HFFc6 (cell line): ENCODE measurements at places on chromosomes 6 and 20.

GRCh38 chr20:61125546-61126180 lies 126.4 kb upstream of the CDH4 start:
- H3K27ac ChIP-seq, result no peak overlapping the region
- no peak for DNase-seq
- H3K36me3 ChIP-seq, result peaks cover 4% of the 10 kb centered on the region; the same call in 1 of the 2 replicates
- peaks cover 28% of the 10 kb centered on the region for H3K4me1 ChIP-seq

GRCh38 chr6:49790341-49790740 lies 3.3 kb upstream of the PGK2 start:
- H3K36me3 ChIP-seq, result no peaks in the 10 kb centered on the region
- H3K4me1 ChIP-seq, result no peaks in the 10 kb centered on the region
- H3K27ac ChIP-seq, result no peak overlapping the region
- H3K27me3 ChIP-seq, result no peaks in the 10 kb centered on the region
- no peak for DNase-seq

DNA sequence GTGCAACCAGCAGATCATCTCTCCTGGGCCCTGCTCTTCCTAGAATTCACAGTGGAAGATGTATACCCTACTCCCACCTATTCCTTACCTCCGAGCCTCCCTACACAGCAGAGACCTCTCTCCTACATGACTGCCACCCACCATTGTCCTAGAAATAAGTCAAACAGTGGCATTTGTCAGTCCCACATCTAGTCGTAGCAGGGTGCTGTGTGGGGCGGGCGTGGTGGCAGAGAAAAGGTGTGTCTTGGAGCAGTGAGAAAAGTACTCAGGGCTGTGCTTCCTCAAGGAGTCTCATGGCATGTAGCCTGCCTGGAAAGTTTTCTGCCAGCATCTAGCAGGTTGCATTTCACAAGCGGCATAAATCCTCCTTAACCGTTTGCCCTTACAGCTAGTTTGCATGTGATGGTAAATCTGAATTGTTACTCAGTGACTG lies 59.4 kb upstream of the PTGIS start:
- no peak overlapping the region for H3K27ac ChIP-seq
- no peak overlapping the region for H3K4me3 ChIP-seq
- DNase-seq, result no peak
- H3K36me3 ChIP-seq, result peaks cover 7% of the 10 kb centered on the region
- H3K4me1 ChIP-seq, result peaks cover 5% of the 10 kb centered on the region; the same call in 1 of the 2 replicates
- H3K27me3 ChIP-seq, result peaks cover 12% of the 10 kb centered on the region

DNA sequence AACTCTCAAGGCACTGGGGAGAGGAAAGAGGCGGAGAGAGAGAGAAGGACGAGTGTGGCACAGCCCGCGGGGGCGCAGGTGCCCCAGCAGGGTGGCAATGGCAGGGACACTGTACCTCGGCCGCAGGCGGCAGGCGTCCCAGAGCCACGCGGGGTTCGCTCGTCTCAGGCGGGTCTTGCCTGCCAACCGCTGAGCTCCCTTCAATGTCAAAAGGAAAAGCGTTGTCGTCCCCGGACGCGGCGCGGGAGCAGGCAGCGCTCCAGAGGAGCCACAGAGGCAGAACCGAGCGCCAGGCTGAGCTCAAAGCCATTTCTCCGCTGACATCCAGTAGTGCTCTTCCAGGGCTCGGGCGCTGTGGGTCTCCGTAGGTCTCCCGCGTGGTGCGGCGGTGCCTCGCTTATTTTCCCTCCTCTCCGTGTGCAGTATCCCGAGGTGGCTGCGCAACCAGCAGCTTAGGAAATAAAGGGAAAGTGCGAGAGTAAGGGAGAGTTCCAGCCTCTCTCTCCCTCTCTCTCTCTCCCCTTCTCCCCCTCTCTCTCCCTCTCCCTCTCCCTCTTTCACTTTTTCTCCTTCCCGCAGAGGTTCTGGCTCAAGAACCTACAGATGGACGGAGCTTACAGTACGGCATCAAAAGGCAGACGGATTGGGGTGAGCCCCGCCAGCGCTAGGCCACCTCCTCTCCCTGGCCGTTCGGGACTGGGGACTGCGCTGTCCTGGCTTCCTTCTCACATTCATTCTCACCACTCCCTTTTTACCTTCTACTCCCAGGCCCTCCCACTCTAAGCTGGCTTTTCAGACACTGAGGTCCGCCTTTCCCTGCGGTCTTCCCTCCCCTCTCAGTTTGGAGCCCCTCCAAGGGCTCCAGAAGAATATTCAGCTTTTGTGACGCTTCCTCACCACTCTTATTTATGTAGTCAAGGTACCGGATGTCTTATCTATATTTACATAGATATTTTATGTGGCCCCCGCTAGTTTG lies at the start of gene LAMA4:
TSS of gene LAMA4 (minus strand) at position 727 of the 976 bp plus-strand sequence. CDS start at position 310, 417 bp downstream.
- peak within 1 kb of the TSS; percentile 91 for H3K4me3 ChIP-seq
- H3K36me3 ChIP-seq, result peaks cover 23% of the 10 kb centered on the region
- peak within 1 kb of the TSS; percentile 89 for H3K27ac ChIP-seq
- H3K4me1 ChIP-seq, result peaks cover 63% of the 10 kb centered on the region
- no peaks in the 10 kb centered on the region; the same call in 1 of the 2 replicates for H3K27me3 ChIP-seq

- H3K27ac ChIP-seq, result no peak overlapping the region
- no peaks in the 10 kb centered on the region for H3K27me3 ChIP-seq
- no peaks in the 10 kb centered on the region for H3K4me1 ChIP-seq
- no peak for DNase-seq
Observed at GRCh38 chr6:162379757-162380409, 347.7 kb downstream of the PRKN start.

- H3K4me1 ChIP-seq, result peaks cover 27% of the 10 kb centered on the region
- H3K4me3 ChIP-seq, result no peak overlapping the region
- peaks cover 4% of the 10 kb centered on the region; the same call in 1 of the 2 replicates for H3K27me3 ChIP-seq
- no peak overlapping the region for H3K27ac ChIP-seq
Observed at GRCh38 chr6:26273673-26274588, 91.1 kb upstream of the BTN3A2 start.

DNA sequence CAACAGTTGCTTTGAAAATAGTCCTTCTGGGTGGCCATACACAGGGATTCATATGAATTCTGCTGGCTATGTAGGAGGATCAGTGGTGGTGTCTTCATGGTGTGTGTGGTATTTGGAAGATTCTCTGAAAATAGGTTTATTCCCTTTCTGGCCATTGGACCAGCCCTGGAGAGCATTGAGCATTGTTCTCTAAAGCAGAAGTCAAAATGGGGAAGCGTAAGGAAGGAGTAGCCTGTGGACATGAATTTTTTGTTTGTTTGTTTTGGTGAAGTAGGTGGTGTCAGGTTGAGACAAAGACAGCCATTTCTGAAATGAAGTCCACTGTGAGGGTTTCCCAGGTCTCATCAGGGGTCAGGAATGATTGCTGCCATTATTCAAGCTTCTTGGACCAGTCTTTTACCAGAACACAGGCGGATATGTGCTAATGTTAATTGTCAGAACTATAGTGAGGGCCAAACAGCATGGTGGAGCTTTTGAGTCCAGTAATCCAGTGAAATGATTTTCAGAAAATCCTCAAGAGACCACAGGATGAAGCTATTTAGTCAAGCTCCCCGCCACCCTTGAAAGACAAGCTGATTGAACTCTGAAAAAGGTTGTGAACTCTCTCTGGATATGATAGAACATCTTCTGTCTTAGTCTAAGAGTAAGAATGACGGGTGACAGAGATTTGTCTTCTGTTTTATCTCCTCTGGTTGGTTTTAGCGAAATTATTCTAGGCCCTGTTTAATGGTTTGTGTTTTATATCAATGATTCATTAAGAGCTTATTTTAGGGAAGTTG lies 60.0 kb downstream of the DNAH8 start:
- no peaks in the 10 kb centered on the region for H3K36me3 ChIP-seq
- no peak for DNase-seq
- H3K27ac ChIP-seq, result no peak overlapping the region
- no peak overlapping the region for H3K4me3 ChIP-seq
- peaks cover 5% of the 10 kb centered on the region for H3K27me3 ChIP-seq
- H3K4me1 ChIP-seq, result peaks cover 7% of the 10 kb centered on the region

DNA sequence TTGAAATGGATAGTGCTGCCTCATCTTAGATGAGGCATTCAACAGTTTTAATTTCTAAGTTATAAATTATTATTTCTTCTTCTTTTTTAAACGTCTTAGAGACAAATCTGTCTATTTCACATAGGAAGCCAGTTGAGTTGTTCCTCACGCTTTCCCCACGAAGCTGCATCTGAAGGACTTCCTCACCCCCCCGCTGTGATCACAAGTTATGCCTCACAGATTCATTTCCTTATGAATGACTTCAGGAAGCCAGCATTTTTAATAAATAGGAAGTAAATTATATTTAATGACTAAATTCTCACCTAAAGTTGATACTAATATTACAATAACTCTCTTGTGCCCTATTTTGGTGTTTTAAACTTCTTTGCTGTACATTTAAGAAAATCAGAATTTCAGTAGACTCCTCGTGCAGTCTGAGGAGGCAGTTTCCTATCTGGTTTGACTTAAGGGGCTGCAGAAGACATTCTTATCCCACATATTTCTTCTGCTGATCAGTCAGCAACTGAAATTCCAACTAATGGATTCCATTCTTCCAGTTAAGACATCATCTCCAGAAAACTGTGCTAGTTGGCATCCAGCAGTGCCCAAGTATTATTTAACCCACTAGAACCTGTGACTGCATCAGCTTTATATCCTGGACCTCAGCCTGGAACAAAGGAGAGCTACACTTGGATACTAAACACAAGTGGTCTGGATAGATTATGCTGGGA lies 182.7 kb upstream of the CCN2 start:
- no peaks in the 10 kb centered on the region for H3K36me3 ChIP-seq
- H3K27me3 ChIP-seq, result no peaks in the 10 kb centered on the region
- peaks cover 67% of the 10 kb centered on the region for H3K4me1 ChIP-seq
- peak overlapping the region; percentile 73 for H3K4me3 ChIP-seq
- DNase-seq, result no peak
- H3K27ac ChIP-seq, result peak overlapping the region; percentile 99

GRCh38 chr6:3610206-3610605 lies 141.3 kb downstream of the PXDC1 start:
- H3K4me1 ChIP-seq, result peaks cover 24% of the 10 kb centered on the region
- peaks cover 42% of the 10 kb centered on the region for H3K27me3 ChIP-seq
- no peaks in the 10 kb centered on the region for H3K36me3 ChIP-seq
- peak; percentile 20 for DNase-seq

GRCh38 chr6:76416821-76417605 lies 344.6 kb upstream of the IMPG1 start:
- DNase-seq, result no peak
- H3K4me3 ChIP-seq, result no peak overlapping the region
- H3K27ac ChIP-seq, result no peak overlapping the region
- no peaks in the 10 kb centered on the region for H3K4me1 ChIP-seq
- no peaks in the 10 kb centered on the region for H3K27me3 ChIP-seq

GRCh38 chr20:5657190-5657875 lies 92.9 kb upstream of the SHLD1 start:
- H3K27ac ChIP-seq, result peak overlapping the region; percentile 87
- peak; percentile 97 for DNase-seq
- peaks cover 3% of the 10 kb centered on the region for H3K27me3 ChIP-seq
- H3K4me1 ChIP-seq, result peaks cover 56% of the 10 kb centered on the region

- no peak overlapping the region for H3K27ac ChIP-seq
- H3K4me3 ChIP-seq, result no peak overlapping the region
- H3K36me3 ChIP-seq, result no peaks in the 10 kb centered on the region
- no peaks in the 10 kb centered on the region for H3K4me1 ChIP-seq
Observed at GRCh38 chr20:61109221-61109805, 142.7 kb upstream of the CDH4 start.

- H3K4me1 ChIP-seq, result peaks cover 7% of the 10 kb centered on the region
- H3K27me3 ChIP-seq, result no peaks in the 10 kb centered on the region; the same call in none of the 2 replicates
- H3K4me3 ChIP-seq, result no peak overlapping the region
- peak overlapping the region; percentile 50 for H3K27ac ChIP-seq
Observed at GRCh38 chr6:161369339-161369738, 95.5 kb upstream of the AGPAT4 start.

DNA sequence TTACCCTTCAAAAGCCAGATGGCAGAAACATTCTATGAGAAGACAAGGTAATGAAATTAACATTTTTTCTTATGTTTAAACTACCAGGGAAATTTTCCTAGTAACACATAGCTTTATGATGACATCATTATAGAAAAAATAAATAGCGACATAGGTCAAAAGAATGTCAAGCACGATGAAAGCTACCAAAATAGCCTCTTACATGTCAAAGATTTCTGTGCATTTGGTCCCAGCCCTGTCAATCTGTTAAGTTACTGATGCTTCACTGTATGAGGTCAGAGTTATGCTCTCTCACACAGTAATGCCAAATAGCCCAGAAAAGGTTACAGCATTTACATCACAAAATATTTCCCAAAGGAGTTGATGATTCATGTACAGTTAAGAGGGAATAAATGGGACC lies 199.8 kb upstream of the DEFB112 start:
- H3K36me3 ChIP-seq, result no peaks in the 10 kb centered on the region
- no peaks in the 10 kb centered on the region for H3K27me3 ChIP-seq
- no peak for DNase-seq
- H3K4me3 ChIP-seq, result no peak overlapping the region
- H3K4me1 ChIP-seq, result no peaks in the 10 kb centered on the region
- H3K27ac ChIP-seq, result no peak overlapping the region

DNA sequence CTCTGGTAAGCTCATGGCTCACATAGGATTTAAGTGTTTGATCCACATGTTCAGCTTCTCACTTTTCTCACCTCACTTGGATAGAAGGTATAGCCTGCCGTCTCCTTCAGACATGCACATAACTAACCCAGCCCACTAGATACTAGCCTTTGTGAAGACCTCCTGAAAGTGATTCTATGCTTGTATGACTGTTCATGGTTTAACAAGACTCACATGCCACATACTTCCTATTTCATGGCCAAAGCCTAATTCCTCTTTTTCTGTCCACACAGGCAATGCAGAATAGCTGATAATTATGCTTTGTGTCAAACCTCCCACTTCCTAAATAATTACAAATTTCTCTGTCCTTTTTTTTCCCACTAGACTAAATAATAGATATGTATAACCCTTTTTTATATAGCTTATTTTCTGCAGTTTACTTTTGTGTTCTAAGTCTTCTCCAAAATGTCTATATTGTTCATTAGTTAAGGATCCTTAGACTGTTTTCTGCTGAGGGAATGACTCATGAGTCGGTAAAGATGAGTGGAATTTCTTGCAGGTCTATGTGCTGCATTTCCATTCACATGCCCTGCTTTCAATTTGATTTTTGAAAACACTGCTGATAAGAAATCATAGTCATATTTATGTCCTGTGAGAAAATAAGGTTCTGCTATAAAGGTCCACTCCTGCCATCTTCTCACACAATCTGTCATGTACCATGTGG lies 43.0 kb downstream of the HDDC2 start:
- peaks cover 50% of the 10 kb centered on the region for H3K4me1 ChIP-seq
- no peak overlapping the region for H3K27ac ChIP-seq
- peak overlapping the region; percentile 46; the same call in 1 of the 2 replicates for H3K4me3 ChIP-seq
- no peaks in the 10 kb centered on the region for H3K27me3 ChIP-seq
- H3K36me3 ChIP-seq, result peaks cover 10% of the 10 kb centered on the region; the same call in 1 of the 2 replicates

DNA sequence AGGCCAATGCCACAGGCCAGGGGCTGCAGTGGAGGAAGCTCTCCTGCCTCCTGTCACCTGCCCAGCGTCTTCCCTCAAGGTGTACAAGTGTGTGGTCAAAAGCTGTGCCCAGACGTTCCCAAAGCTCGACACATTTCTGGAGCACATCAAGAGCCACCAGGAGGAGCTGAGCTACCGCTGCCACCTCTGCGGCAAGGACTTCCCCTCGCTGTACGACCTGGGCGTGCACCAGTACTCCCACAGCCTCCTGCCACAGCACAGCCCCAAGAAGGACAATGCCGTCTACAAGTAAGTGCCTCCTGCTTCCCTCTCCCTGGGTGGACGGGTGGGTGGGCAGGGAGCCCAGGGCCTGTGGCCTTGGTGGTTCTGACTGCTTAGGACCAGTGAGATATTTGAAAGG lies 38.2 kb downstream of the ZNF341 start:
- H3K4me3 ChIP-seq, result no peak overlapping the region
- 0 out of 2 replicates have a peak, but pooled peaks cover 1% of the 10 kb centered on the region for H3K27me3 ChIP-seq
- no peak for DNase-seq
- peaks cover 5% of the 10 kb centered on the region; the same call in 1 of the 2 replicates for H3K36me3 ChIP-seq
- H3K4me1 ChIP-seq, result no peaks in the 10 kb centered on the region

- H3K4me3 ChIP-seq, result no peak overlapping the region
- H3K4me1 ChIP-seq, result peaks cover 46% of the 10 kb centered on the region
- no peak overlapping the region for H3K27ac ChIP-seq
- no peak for DNase-seq
- H3K27me3 ChIP-seq, result no peaks in the 10 kb centered on the region
Observed at GRCh38 chr6:78593898-78594667, 273.3 kb upstream of the IRAK1BP1 start.
